Stimulated activated naive CD8-positive, alpha-beta T cell treated with anti-CD3 and anti-CD28 coated beads, Interleukin-15, Interleukin-2, amounts not matched to agents 100 U/mL and 50 U/mL, for 24 hours (primary cell): ENCODE measurements at places on chromosomes 7 and 10.

DNA sequence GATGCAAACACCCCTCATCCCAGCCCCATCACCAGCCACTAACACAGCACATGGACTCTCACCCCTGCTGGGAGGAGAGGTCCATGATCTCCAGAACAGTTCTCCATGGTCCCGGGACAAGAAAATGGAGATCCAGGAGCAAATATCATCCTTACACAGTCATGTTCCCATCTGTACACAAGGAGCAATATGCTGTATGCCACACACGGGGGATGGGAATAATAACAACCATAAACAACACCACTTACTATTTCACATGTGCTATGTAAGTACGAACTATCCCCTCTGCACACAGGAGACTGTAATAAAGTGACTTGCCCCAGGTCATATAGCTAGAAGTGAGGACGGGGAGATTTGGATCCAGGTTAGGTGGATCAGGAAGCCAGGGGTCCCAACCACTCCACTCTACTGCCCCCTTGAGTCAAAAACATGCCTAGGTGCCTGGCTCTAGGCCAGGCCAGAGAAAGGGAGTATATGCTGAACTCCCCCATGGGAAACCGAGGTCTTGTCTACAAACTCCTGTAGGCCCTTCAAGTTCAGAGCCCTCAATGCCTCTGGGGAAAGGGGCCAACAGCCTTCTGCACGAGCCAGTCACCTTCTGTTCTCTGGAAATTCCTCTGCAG lies 34.1 kb downstream of the LRRC20 start:
- DNase-seq: peak; percentile 50

DNA sequence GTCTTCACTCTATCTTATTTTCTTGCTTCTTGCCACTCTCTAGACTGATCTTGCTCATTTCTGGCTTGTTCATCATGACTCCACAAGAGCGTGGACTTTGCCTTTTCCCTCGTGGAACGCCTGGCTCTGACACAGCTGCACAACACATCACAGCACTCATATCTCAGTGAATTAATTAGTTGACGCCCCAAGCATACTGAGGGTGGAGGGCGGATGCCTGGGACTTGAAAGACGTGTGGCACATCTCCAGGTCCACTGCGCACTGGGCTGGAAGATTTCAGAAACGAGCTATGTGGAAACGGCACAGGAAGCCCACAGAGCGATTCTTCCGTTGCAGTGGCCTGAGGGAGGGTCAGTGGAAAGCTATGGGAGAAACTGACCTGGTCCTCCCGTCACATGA lies 23.6 kb upstream of the PLEKHA1 start:
- no peak for DNase-seq

- no peak for DNase-seq
Observed at GRCh38 chr7:28815928-28816373, 142.2 kb downstream of the TRIL start.

- DNase-seq: no peak
Observed at GRCh38 chr7:51045319-51046102, 262.8 kb upstream of the GRB10 start.

DNA sequence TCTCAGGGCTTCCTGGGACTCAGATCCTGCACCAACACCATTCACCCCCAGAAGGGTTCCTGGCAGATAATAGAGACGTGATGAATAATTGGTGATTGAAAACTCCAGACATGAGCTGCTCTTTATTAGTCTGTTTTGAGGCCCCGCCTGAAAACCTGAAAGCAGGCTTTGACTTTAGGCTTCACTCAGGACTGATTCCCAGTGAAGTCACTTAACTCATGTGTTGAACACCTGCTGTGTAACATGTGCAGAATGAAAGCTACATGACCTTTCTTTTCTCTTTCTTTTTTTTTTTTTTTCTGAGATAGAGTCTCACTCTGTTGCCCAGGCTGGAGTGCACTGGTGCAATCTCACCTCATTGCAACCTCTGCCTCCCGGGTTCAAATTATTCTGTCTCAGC lies 8.9 kb downstream of the SPACDR start:
- DNase-seq: no peak

DNA sequence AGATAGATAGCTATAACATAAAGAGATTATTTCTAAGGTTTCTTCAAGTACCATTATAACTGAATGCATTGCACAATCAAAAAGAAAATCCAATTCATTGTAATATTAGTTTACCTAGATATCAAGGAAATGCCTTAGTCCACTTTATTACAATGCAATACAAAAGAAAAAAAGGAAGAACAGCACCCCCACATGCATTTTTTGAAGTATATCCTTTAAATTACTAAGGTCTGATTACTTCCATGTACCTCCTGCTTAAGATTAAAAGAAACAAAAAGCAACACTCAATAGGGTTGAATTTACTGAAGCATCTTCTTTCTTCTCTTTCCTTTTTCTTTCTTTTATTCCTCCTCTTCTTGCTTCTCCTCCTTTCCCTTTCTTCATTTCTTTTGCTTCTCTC lies 973.8 kb upstream of the LRRTM3 start:
- no peak for DNase-seq

- DNase-seq: no peak
Observed at GRCh38 chr10:33697016-33697415, 362.5 kb upstream of the NRP1 start.

- no peak for DNase-seq
Observed at GRCh38 chr7:151820491-151821105, 56.3 kb downstream of the PRKAG2 start.

GRCh38 chr7:102211590-102212550 lies 74.8 kb upstream of the SH2B2 start:
- DNase-seq: peak; percentile 8

- no peak for DNase-seq
Observed at GRCh38 chr10:117462424-117462792, 80.1 kb upstream of the EMX2 start.

- DNase-seq: no peak
Observed at GRCh38 chr7:105130048-105130447, 116.0 kb downstream of the KMT2E start.

DNA sequence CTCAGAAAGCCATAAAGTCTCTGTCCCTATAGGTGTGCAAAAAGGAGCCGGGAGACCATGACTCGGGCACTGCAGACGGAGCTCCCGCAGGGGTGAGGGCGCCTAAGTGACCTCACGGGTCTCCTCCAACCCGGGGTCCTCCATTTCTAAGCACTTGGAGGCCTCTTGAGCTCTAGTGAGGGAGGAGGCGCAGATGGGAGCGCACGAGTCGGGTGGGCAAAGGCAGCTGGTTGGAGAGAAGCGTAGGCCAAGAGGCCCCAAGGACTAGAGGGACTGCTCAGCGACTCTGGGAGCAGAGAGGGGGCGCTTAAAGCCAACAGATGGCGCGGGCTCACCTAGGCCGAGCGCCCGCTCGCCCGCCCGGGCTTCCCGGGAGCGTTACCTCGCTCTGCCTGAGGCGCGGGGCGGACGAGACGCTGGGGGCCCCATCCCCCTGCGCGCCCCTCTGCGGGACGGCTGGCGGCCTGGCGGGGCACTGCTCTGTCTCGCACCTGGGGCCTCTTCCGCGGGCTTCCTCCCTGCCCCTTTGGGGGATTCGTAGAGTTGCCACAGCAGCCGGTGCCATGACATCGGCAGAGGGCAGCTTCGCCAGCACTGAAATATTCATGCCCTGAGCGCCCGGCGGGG lies 523 bp upstream of the CDH23 start:
- peak; percentile 55 for DNase-seq

DNA sequence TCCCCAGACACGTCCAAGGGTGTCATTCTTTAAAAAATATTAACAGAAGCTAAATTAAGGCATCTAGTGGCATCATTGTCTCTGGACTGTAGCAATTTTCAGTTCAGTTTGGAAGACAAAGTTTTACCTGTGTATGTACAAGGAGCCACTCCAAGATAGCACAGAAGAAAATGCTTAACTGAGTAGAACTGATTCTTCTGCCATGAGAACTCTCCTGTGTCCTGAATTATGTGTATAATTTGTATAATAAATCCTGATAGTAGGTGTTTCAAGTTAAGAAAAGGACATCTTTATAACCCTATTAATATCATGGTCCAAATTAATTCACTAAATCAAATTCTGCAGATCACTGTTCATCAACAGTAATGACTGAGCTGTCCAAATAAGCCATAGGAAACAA lies 1104.0 kb downstream of the XPNPEP1 start:
- DNase-seq: no peak

DNA sequence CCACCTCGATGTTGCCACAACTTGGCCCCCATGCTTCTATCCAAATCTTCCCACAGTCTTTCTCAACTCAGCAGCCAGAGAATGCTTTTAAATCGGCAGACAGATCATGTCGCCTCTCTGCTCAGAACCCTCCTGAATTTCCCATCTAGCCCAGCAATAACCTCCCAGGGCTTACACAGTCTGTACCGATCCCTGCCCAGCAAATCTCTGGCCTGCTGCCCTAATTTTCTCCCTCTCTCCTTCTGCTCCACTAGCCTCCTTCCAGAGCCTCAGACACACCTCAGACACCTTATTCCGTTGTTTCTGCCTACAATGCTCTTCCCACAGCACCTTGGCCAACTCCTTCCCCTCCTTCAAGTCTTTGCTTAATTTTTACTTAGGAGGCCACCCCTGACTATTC lies 32.3 kb downstream of the MDH2 start:
- no peak for DNase-seq

- DNase-seq: peak; percentile 42
Observed at GRCh38 chr10:128059266-128059981, 66.8 kb downstream of the MKI67 start.

DNA sequence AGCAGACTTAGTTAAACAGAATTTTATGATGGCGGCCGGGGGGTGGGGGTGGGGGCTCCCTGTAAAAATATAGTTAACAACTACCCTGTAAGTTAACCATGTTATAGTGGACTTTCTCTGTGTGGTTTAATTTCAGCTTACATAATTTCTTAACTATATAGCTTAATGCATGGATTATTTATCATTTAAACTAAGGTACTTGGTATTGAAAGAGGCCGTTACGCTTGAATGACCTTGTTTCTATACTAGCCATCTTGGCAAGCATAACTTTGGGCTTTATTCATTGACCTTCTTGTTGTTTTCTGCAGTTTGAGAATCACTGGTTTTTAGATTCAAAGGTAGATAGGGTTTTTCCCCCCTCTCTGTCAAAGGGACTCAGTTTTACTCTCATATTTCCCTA lies 8.4 kb downstream of the EIF4EBP2 start:
- no peak for DNase-seq
